ENCODE measurements at places on chromosomes 6 and 20. TPM values are rescaled to one million over a fixed set of nuclear protein-coding genes. Genes with fewer than 3 reads are reported as not detected.

SSTR4 gene
- 0.30 TPM for total RNA-seq

PDE7B gene
- total RNA-seq, result 5.1 TPM

PTCHD4 gene
- 2.1 TPM for total RNA-seq

ZSCAN9 gene
- total RNA-seq, result 9.9 TPM

LEMD2 gene
- 39.2 TPM for total RNA-seq

PBOV1 gene
- total RNA-seq, result not detected
